Left renal cortex interstitium (tissue), 4 donors: ENCODE measurements at places on chromosomes 12 and 14.

DNA sequence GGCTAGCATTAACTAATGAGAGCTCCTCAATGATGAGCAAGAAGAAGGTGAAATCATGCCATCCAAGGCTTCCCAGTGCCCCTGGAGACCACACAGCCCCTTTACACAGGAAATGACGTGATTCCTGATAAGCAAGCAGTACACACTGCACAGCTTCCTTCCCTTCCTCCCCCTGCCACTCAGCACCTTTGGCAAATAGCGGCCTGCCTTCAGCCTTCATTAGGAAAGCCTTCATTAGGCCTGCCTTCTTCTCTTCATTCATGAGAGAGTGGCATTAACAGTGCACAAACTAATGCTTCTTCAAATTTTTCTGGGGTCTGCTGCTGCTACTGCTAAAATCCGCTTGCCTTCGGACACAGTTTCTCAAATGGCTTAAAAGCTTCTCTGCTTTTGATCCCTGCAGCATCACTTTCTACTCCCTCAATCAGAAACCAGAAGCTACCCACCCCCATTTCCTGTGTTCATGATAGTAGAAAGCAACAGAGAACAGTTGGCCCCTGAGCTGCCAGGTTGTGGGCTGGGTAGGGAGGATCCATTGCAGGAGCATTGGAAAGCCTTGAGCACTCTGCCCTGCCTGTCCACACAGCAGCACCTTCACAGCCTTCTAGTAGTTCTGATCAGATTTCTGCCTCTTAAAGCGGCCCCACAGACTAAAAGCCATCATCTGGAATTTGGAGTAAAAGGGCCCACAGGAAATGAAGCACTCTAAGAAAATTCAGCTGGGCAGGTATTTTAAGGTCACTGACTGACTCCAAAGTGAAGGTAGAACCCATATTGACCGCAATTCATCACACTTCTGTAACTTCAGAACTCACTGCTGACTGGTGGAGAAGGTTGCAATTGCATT is 103.8 kb upstream of the ETV6 start:
- DNase-seq = no peak

DNA sequence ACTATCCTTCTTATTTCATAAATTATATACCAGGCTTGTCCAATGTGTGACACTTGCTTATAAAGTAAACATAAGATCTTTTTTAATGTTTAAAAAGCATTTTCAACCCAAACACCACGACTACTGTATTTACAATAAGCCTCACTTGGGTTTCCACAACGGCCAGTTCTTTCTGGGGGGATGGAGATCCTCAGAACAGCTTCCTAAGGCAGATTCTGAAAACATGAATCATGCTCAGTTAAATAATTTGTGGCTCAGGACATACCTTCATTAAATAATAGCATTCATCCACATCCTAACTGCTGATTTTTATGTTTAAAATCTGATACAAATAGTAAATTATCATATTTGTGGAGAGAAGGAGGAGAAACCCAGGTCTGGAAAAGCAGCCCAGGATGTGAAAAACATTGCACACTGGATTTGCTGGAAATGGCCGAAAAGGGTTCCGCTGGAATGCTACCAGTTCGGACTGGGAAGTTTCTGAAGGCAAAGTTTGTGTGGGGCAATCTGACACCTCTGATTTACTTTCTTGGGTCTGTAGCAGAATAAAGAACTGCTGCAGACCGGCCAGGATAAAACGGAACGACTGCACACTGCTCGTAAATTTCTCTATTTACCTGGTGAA is 597 bp downstream of the GLT8D2 start:
- no peak for DNase-seq

DNA sequence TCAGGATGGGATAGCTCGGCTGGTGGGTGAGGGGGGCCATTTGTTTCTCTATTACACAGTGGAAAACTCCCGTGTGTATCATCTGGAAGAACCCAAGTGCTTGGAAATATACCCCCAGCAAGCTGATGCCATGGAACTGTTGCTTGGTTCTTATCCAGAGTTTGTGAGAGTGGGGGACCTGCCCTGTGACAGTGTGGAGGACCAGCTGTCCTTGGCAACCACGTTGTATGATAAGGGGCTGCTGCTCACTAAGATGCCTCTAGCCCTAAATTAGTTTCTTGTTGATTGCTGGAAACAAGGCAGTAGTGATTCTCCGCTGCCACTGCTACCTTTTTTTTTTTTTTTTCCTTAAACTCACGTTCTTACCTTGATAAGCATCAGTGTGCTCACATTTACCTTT is 1.9 kb downstream of the RIOX1 start:
- DNase-seq = no peak

GRCh38 chr14:99627100-99627499 is 17.8 kb upstream of the HHIPL1 start:
- DNase-seq = no peak

DNA sequence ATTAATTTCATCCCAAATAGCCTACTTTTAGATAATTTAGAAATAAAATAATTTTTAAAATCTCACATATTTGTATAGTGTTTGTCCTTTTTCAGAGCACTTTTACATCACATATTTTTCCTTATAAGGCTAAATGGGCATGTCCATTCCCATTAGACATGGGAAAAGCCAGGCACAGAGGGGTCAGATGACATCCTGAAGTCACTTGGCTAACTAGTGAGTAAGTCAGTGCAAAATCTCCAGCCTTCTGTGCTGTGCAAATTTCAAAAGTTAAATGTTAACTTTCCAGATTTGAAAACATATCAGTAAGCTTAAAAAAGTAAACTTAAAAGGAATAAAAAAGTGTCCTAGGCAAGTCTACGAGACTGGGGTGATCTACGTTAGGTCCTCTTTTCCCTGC is 117.4 kb downstream of the EMP1 start:
- no peak for DNase-seq

- DNase-seq = no peak
Observed at GRCh38 chr12:106918746-106919145, 37.0 kb upstream of the TMEM263 start.

- DNase-seq = no peak
Observed at GRCh38 chr12:102948941-102949352, 8.5 kb upstream of the ASCL1 start.

DNA sequence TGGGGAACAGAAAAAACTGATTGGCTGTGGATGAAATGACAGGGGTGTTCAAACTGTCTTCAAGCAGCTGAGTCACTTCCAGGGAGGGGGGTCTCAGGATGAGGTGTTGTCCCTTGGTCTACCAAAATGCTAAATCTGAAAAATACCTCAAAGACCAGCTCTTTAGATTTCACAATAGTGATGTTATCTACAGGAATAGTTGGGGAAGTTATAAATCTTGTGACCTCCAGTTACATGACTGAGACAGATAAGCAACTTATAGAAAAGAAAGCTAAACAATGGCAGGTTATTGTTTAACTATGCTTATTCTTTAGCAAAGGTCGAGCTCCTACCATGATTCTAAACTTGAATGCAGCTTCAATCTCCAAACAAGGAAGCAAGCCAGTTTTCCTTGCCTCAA is 125.4 kb downstream of the SYT10 start:
- DNase-seq = no peak

- DNase-seq = no peak
Observed at GRCh38 chr12:120662879-120663278, 22.5 kb downstream of the CABP1 start.

- DNase-seq = no peak
Observed at GRCh38 chr14:104425763-104426646, 153.6 kb upstream of the C14orf180 start.

GRCh38 chr12:66599816-66600215 is 79.1 kb downstream of the GRIP1 start:
- no peak for DNase-seq

GRCh38 chr12:69947123-69947522 is 122.1 kb downstream of the MYRFL start:
- no peak for DNase-seq

DNA sequence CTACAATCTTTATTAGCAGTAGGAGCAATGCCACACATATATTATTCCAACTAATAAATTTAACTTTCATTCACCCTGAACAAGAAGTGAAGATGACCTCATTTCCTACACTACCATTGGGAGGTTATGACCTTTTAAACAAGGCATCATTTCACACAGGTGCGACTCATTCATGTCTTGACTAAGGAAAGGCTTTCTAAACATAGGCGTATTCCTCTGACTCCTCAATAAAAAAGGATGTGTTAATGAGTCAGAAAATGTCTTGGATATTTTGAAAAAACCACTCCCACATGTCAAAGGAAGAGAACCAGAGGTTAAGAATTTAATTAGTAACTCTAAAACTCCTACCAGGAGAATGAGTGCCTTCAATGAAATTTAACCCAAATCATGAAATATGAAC is 115.2 kb downstream of the PRICKLE1 start:
- DNase-seq = no peak
